CD4-positive, alpha-beta T cell treated with Interleukin-12 subunit alpha and Interleukin-12 subunit beta, for 1 hour (primary cell): ENCODE measurements at places on chromosomes 5 and 9.
A peak's percentile ranks its signal among the peaks of the same experiment; 100 is the strongest.

DNA sequence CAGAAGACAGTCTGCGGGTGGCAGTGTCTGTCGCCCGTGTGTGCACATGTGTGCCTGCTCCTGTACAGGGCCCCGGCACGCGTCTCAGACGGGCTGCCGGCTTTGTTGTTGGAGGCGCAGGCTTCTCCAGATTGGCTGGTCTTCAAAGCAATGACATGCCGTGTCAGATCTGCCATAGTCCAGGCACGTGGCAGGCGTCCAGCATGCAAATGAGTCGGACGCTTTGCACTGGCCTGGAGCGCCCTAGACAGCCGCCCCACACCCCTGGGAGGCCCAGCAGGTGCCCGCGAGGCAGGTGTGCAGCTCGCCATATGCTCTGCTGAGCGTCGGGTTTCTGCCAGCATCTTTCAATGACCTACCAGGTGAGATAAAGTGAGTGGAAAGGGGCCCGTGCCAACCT, 71.5 kb downstream of the GADD45G start:
- no peak for DNase-seq

DNA sequence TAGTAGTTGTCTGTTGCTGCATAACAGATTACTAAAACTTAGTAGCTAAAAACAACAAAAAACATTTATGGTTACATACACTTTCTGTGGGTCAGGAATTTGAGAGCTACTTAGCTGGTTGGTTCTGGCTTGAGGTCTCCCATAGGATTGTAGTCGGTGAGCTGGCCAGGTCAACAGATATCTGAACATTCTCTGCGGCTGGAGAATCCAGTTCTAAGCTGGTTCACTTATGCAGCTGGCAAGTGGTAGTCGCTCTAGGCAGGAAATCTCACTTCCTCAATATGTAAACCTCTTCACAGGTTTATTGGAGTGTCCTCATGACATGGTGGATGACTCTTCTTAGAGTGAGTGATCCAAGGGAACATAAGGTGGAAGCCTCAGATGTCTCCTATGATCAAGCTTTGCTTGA, 65.7 kb upstream of the TNFAIP8 start:
- DNase-seq = peak; percentile 44

GRCh38 chr9:15785584-15785983, 232.7 kb downstream of the CCDC171 start:
- DNase-seq = no peak

- no peak for DNase-seq
These were observed 53.6 kb upstream of the FST start for GRCh38 chr5:53426878-53427277.

- no peak for DNase-seq
These were observed 19.8 kb downstream of the NSA2 start for GRCh38 chr5:74786851-74787250.

DNA sequence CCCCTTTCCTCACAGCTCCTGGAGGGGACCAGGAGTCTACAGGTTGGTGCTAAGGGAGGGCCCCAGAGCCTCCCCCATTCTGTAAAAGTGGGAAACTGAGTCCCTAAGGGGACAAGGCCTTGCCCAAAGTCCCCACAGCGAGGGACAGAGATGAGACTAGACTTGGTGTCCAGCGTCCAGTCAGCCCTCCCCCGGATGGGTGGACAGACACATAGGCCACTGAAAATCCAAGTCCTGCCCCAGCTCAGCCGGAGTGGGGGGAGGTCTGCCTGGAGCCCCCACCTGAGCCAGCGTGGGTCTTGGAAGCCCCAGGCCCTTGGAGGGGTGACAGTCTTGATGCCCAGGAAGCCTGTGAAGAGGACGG, 5.2 kb downstream of the BARHL1 start:
- no peak for DNase-seq

DNA sequence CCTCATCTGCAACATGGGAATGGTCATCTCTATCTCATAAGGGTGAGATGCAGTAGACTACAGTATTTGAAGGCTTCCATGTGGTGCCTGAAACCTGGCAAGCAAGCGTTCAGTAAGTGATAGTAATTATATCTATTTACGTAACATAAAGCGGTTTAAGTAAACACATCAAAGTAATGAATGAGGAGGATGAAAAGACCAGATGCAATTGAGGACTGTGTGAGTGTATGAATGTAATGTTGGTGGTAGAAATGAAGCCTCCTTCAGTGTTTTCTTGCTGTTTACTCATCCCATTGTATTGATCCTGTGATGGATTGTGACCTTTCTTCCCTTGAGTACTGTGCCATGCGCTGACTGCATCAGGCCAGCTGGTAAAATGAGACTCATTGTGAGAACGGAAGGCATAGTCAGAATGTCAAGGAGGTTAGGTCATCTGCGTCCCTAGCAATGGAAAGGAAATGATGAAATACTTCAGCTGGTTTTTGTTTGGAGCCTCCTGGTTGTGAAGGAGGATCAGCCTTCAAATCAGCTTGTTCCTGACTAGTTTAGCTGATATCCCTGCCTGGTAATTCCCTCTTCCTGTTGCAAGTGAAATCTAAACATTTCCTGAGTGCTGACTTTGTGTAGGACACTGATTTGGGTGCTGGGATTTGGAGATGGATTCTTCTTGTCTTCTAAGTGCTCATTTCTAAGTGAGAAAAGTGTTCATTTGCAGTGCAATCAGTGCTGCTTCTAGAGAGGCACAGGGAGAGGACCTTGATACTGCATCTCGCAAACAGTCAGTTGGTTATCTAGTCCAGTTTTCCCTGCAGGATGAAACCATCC, 35.6 kb downstream of the TNFSF8 start:
- DNase-seq = no peak

DNA sequence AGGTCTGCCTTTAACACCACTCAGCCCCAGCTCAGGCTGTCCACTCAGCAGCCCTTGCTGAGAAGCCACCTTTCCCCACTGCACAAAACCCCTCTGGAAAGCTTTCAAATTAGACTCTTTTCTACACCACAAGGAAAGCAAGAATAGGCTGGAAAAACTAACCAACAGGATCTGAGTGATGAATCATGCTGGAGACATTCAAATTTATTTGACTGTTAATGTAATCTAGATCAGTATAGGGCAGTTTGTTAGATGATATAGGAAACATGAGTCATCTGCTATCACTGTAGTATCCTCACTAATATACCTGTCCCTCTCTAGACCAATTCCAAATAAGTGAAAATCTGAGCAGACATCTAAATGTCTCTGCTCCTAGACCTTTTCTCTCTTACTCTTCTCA, 127.8 kb upstream of the PAM start:
- no peak for DNase-seq
